Natural killer cell (primary cell): ENCODE measurements at places on chromosomes 2 and 18. TPM values are rescaled to one million over a fixed set of nuclear protein-coding genes. Genes with fewer than 3 reads are reported as not detected.
A peak's percentile ranks its signal among the peaks of the same experiment; 100 is the strongest.

Gene FN1
- 0.30 TPM for total RNA-seq

Gene TBR1
- total RNA-seq = not detected

Gene CRYGD
- total RNA-seq = not detected

Gene CELF4
- not detected for total RNA-seq

Gene PAX8
- total RNA-seq = 0.57 TPM

Gene SPTBN1
- total RNA-seq = 142 TPM

Gene OSR1
- not detected for total RNA-seq

Gene COL6A3
- 0.10 TPM for total RNA-seq

Gene PCARE
- total RNA-seq = not detected

Gene FTCDNL1
- total RNA-seq = 0.95 TPM

Gene HOXD1
- not detected for total RNA-seq

Gene SFT2D3
- total RNA-seq = 5.5 TPM

Gene AKAIN1
- total RNA-seq = not detected

Gene TCF7L1
- not detected for total RNA-seq

Gene ROCK1
- 149 TPM for total RNA-seq

Gene HOXD13
- total RNA-seq = not detected

DNA sequence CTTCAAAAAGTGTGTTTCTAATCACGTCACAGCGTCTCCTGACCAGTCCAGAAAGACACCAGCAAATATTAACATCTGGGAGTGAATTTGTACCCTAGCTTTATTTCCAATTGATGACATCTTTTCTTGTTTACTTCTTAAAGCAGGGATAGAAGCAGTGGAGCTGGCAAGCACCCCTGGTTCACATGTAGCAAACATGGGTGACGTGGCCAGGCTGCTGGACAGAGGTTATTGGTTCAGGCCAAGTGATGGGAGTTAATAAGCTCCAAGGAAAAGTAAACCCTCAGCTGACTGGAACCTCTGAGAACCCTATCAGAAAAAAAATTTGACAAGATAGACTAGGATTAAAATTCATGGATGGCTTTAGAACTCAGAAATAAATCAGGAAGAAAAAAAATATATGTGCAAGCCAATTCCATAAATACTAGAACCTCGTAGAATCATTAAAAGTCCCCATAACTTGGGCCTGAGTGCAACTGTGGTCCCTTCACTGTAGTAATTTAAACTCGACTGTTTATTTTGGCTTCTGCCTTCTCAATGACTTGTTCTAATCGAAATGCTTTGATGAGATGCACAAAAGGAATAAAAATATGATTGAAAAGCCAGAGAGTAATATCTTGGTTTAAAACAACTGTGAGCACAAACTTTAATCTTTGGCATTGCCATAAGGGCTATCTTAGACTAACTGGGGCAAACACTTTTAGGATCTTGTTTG is 121.5 kb upstream of the CTAGE1 start:
- DNase-seq = no peak

DNA sequence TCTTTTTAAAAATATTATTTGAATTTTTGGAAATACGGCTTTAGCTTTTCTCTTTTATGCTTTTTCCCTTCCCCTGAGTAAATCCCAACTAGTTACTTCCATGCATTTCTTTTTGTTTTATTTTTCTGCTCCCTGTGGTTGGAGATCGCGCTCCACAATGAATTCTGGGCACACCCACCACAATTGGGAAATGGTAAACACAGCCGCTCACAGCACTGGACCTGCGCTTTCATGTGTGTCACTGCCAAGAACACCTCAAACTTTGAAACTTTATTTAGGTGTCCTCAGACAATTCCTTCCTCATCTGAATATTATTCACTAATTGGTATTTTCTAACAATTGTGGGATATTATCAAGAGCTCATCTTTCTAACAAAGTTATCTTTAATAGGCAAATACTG is 82.8 kb upstream of the TMEM18 start:
- no peak for DNase-seq

- no peak for DNase-seq
Measured at GRCh38 chr2:96091141-96091710, 25.1 kb downstream of the ADRA2B start.

DNA sequence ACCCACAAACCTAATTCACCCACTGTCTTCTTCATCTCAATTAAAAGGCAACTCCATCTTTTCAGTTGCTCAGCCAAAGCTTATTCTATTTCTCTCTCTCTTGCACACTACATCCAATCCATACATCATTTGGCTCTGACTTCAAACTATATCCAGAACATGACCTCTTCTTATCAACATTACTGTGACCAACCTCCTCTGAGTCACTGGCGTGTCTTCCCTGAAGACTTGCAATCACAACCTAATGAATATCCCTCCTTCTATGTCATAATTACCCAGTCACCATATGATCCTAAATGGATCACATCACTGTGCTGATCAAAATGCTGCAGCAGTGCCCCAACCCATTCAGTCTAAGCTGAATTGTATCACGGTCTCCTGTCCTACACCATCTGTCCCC is 22.6 kb upstream of the SULT1C3 start:
- no peak for DNase-seq

DNA sequence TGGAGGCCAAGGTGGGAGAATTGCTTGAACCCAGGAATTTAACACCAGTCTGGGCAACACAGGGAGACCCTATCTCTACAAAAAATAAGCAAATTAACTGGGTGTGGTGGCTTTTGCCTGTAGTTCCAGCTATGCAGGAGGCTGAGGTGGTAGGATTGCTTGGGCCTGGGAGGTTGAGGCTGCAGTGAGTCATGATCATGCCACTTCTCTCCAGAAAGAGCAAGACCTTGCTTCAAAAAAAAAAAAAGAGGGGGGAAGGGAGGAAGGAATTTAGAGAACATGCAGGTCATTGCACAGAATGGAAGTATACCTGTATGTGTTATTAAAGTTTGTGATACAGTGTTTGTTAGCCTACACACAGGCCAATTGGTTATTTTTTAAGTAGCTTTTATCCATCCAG is 25.8 kb downstream of the PKP4 start:
- no peak for DNase-seq

DNA sequence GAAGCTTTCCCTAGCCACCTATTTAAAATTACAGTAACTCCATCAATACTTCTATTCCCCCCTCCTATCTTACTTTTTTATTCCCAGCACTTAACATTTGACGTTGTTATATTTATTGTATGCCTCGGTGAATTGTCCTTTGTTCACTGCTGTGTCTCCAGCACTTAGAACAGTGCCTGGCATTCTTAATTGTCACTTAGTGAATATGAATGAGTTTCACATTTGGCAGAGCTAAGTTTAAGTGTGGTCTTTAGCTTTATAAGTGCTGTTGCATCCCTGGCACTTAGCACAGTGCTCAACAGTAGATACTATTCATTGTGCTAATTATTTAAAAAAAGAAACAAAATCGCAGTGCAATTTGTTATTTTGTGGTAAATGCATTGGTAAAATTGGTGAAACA is 1.7 kb downstream of the RMP24 start:
- DNase-seq = no peak

- no peak for DNase-seq
Measured at GRCh38 chr2:24315669-24316068, 44.7 kb downstream of the ITSN2 start.

GRCh38 chr2:203562268-203562667 is 27.2 kb upstream of the RAPH1 start:
- DNase-seq = no peak

DNA sequence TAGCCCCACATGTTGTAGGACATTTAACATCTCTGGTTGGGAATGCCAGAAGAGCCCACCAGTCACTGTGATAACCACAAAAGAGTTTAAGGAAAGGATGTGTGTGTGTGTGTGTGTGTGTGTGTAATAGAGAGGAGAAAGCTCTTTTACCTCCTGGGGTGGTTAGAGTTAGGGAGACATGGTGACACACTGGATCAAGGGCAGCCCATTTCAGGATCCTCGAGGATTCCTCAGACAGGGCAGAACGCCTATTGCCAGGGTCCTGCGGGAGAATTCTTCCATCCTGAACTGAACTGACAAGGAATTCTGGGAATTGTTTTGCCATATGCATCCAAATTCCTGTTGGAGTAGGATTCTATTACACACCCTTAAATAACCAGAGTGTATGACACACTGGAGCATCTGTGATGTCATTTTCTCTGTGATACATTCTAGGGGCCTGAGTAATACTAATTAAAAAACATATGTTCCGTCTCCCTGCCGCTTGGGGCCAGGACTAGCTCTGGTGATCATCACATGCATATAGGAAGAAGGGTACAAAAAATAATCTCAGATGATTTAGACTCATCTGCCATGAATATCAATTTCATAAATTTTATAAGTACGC is 156.4 kb upstream of the MMADHC start:
- DNase-seq = no peak

- DNase-seq = no peak
Measured at GRCh38 chr2:17518212-17519154, at the start of gene RAD51AP2. Gene RAD51AP2, minus strand, starts transcription at chr2:17518440. Its CDS starts 25 bp downstream, at chr2:17518415.

- DNase-seq = peak; percentile 33
Measured at GRCh38 chr2:192162392-192163042, 32.2 kb downstream of the TMEFF2 start.

DNA sequence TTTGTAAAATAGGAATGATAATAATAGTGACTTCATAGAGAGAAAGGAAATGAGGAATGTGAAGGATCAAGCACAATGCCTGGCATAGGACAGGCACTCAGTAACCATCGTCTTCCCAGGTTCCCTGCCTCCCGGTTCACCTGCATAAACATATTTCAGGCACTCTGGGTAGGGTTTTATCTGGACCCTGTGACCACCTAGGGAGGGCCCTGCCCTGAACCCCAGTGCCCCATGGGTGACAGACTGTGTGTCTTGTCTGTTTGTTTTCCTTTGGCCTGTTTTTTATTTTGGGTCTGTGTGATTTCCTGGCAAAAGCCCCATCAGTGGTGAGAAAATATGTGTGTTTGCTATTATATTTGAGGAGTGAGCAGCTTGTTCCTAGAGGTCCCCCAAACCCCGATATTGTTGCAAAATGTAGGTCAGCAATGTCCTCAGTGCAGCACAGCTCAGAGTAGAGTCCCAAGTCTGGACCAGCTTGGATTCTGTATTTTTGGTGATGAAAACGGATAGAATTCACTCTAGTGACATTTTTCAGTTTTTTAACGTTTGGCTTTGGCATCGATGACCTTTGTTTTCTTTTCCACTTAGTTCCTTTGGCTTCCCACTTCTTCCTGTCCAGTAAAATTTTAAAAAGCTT is 9.6 kb upstream of the NT5C1B start:
- DNase-seq = no peak

DNA sequence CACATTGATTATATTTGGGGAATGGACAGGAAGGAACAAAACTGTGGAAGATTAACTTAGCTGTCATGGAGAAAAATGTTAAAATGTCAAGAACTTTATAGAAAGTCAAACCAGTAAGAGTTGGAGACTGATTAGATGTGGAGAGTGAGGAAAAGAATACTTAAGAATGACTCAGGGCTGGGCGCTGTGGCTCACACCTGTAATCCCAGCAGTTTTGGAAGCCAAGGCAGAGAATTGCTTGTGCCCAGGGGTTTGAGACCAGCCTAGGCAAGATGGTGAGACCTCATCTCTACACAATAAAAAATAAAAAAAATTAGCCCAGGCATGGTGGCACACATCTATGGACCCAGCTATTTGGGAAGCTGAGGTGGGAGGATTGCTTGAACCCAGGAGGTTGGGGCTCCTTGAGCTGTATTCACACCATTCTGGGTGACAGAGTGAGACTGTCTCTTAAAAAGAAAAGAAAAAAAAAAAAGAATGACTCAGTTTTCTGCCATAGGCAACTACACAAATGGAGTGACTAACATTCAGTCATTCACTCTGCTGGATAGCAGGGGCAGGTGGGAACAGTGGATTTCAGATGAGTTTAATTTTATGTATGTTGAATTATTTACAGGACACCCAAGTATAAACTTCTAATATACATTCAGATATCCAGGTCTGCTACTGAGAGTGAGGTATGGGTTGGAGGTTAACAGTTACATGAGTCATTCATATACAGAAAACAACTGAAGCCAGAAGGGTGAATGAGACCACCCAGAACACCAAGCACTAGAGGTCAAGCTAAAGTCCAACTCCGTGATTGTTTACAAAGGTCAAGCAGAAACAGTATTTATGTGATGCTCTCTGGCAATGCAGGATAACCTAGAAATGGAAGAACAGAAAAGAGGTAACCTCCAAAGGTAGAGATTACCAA is 33.9 kb downstream of the ORC2 start:
- DNase-seq = no peak

DNA sequence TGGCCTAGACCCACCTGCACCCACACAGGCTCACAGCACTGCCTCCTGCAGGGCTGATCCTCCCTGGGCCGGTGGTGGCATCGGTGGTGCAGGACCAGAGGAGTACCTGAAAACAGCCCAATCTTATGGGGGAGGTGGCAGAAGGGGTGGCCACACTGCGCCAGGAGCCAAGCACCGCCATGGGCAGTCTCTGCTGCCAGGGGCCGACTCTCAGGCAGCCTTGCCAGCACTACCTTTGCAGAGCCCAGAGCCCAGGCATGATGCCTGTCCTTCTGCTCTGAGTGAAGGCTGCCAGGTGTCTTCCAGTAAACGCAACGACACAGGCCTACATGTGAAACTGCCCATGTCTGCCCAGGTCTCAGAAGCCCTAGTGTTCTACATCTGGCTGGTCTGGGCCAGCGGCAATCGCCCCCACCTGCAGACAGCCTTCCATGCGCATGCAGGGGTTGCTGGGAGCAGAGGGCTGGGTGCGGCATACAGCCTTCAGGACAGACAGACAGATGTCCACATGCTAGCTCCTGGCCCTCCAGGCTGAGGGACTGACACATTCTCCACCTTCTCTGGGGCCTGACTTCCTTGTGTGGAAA is 6.8 kb downstream of the HS6ST1 start:
- DNase-seq = peak; percentile 7

GRCh38 chr2:8116661-8117060 is 565.2 kb upstream of the ID2 start:
- no peak for DNase-seq

DNA sequence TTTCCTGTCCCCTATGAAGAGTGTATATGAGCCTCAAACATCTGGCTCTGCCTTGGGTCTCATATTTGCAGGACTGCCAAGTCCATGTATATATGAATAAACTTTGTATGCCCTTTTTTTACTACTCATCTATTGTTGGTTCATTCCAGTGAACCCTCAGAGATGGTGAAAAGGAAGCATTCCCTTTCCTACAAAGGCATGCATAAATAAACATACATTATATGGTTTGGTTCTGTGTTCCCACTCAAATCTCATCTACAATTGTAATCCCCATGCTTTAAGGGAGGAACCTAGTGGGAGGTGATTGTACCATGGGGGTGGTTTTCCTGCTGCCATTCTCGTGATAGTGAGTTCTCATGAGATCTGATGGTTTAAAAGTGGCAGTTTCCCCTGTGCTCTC is 534.2 kb downstream of the SPAG16 start:
- DNase-seq = no peak

GRCh38 chr2:25700221-25700660 is 26.9 kb upstream of the DTNB start:
- no peak for DNase-seq

GRCh38 chr18:60555625-60556024 is 183.1 kb upstream of the MC4R start:
- DNase-seq = no peak

- no peak for DNase-seq
Measured at GRCh38 chr2:71932037-71932779, 215.5 kb downstream of the CYP26B1 start.

DNA sequence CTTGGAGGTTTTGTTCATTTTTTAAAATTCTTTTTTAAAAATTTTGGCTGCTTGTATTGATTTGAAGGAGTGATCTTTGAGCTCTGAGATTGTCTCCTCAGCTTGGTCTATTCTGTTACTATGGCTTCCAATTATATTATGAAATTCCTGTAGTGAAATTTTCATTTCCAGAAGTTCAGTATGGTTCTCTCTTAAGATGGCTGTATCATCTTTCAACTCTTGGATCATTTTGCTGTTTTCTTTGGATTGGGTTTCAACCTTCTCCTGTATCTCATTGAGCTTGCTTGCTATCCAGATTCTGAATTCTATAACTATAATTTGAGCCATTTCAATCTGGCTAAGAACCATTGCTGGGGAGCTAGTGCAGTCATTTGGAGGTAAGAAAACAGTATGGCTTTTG is 270.8 kb upstream of the NT5C1B start:
- no peak for DNase-seq
